ENCODE measurements at places on chromosomes 1 and 21.
A peak's percentile ranks its signal among the peaks of the same experiment; 100 is the strongest.

DNA sequence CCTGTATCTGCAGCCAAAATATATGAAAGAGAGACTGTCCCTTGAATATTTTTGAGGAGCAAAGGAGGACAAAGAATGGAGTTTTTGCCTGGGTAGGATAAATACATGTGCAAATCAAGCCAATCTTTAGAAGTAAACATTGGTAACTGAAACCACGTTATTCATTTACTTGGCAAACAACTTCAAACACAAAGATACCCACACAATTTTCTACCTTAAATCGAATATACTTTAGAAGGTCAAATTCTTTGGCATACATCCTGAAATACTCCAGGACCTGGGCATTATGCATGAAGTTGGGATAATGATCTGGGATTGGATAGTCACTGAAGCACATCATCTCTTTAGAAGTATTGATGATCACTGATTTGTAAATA is 9.6 kb downstream of the FMO5 start:
- DNase-seq: no peak

- no peak for DNase-seq
These were observed 8.3 kb downstream of the CFHR2 start for GRCh38 chr1:196951711-196952394.

GRCh38 chr1:245807954-245808719 is 653.4 kb downstream of the KIF26B start:
- DNase-seq: no peak

GRCh38 chr1:22426781-22427180 is 24.9 kb upstream of the ZBTB40 start:
- no peak for DNase-seq

GRCh38 chr21:46368533-46369285 is 44.8 kb downstream of the PCNT start:
- no peak for DNase-seq

- DNase-seq: no peak
These were observed 138.3 kb upstream of the ETS2 start for GRCh38 chr21:38667291-38667870.

- DNase-seq: no peak
These were observed 5.0 kb downstream of the DMRTB1 start for GRCh38 chr1:53463961-53464899.

DNA sequence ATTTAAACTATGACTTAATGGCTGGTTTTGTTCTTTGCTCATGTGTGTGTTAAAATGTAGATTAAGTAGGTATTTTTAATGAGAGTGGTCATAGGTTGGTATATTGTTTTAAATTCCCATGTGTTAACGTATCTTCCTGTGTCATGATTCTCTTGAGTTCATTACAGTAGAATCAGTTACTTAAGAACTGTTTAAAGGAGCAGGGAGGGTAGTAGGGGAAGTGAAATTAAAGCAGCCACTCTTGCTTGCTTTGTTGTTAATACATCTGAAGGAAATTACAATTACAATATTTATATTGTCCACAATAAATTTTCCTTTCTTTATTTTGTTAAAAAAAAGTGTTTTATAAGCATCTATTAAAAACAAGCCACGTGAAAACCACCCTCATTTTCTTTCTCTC is 119.2 kb upstream of the KIAA1614 start:
- DNase-seq: no peak

DNA sequence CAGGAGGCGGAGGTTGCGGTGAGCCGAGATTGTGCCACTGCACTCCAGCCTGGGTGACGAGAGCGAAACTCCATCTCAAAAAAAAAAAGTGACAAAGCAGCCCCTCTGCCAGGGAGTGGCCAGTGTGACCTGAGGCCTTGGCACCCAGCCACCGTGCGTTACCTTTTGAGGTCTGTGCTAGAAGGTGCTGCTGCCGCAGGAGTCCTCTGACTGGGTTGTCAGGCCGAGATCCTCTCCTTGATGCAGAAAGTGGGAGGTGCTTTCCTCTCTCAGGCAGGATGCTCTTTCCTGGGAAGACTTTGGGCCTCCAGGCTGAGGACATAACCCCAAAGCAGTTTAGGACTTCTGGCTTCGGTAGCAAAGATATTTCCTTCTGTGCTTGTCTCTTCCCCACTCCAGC is 280.5 kb upstream of the VAMP3 start:
- no peak for DNase-seq

- DNase-seq: no peak
These were observed 371.6 kb upstream of the RUNX1 start for GRCh38 chr21:35420656-35421055.

GRCh38 chr1:87084244-87084836 is 169.9 kb downstream of the HS2ST1 start:
- DNase-seq: no peak

DNA sequence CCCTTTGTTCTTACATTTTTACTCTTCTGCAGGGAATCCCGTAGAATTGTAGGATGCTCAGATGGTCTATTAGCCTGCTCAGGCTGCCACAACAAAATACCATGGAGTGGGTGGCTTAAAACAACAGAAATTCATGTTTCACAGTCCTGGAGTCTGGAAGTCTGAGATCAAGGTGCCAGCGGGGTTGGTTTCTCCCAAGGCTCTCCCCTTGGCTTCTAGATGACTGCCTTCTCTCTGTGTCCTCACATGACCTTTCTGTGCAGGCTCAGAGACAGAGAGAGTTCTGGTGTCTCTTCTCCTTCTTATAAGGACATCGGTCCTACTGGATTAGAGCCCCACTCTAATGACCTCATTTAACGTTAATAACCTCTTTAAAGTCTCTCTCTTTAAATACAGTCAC is 41.7 kb downstream of the HUNK start:
- DNase-seq: no peak

DNA sequence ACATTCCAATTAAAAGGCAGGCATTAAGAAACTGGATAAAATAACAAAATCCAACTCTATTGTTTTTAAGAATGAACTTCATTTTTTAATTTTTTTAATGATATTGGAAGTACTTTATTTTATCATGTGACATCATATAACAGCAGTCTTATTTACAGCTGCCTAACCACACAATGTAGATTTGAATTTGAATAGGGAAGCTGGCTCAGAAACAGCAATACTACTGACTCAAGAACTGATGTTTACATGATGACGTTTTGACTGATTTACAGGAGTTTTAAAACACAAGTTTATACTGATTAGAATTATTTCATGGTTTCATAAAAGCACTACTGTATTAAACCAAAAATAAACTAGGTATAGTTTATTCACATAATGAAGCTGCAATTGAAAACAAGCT is 348.7 kb upstream of the NR5A2 start:
- DNase-seq: no peak

- DNase-seq: peak; percentile 7
These were observed 42.9 kb upstream of the CD53 start for GRCh38 chr1:110829955-110830553.

DNA sequence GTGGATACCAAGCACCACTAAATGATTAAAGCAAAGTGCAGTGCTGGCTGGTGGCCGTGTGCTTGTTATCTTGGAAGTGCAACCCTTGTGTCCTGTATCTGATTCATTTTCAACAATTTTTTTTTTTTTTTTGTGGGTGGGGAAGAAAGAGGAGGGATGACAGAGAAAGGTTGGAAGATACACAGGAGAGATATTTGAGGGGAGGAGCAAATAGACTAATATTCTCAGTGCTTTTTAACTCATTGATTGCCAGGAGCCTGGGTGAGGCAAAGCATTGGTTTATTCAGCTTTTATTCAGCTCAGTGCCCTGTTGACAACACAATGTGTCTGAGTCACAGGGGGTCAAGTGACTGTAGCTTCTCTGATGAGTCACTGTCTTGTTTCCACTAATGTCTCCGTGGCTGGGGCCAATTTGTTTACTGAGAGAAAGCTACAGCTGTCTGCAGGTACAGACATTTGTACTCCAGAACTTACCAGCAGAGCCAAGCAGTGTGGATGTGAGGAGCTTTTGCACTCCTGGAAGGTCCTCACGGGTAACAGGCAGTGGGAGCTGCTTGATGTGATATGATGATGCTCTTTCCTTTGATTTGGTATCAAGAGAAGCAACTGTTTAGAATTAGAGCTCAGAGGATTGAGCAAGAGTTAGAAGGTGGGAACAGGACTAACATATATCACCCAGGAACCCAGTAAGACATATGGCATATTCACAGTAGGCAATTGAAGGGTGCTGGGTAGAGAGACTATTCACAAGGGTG is 23.6 kb upstream of the DNM3 start:
- no peak for DNase-seq

- DNase-seq: no peak
These were observed 188.9 kb upstream of the MAP1LC3C start for GRCh38 chr1:242187816-242188215.
